ENCODE measurements at places on chromosomes 2 and 18.

- DNase-seq = no peak
These were observed 10.5 kb downstream of the MAP3K2 start for GRCh38 chr2:127377262-127377661.

DNA sequence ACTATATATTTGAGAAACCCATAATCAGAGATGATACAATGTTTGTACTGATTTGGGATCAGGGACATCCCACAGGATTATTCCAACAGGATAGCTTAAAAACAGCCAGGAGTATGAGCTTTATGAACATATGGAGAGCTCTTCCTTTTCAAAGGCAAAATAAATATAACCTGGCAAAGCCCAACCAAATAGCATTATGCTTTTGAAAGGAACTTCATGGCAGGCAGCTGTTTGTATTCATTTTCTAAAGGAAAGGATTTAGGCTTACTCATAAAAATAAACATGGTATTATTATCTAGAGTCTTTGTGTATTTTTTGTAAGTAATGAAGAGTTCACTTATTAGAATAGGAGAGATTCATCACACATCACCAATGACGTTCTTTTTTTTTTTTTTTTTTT lies 44.4 kb downstream of the CCDC195 start:
- no peak for DNase-seq

GRCh38 chr2:191463790-191464189 lies 214.1 kb upstream of the NABP1 start:
- no peak for DNase-seq

DNA sequence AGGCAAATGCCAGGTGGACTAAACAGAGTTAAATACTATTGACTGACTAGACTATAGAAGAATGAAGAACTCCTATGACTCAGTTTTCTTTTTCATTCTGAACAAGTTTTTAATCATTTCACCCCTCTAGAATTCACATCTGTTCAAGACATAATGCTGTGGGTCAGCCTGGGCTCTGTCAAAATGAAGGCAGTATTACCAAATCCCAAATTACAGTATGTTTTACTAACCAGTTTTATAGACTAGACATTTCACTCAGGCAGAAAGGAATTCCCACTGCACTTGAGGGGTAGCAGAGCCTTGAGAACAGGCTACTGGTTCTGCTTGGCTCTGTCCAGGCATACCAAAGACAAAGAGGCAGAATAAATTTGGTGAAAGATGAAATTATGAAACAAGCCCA lies 511.7 kb downstream of the EPHA4 start:
- no peak for DNase-seq

- DNase-seq = no peak
These were observed 226.3 kb downstream of the NBAS start for GRCh38 chr2:15334644-15335326.

DNA sequence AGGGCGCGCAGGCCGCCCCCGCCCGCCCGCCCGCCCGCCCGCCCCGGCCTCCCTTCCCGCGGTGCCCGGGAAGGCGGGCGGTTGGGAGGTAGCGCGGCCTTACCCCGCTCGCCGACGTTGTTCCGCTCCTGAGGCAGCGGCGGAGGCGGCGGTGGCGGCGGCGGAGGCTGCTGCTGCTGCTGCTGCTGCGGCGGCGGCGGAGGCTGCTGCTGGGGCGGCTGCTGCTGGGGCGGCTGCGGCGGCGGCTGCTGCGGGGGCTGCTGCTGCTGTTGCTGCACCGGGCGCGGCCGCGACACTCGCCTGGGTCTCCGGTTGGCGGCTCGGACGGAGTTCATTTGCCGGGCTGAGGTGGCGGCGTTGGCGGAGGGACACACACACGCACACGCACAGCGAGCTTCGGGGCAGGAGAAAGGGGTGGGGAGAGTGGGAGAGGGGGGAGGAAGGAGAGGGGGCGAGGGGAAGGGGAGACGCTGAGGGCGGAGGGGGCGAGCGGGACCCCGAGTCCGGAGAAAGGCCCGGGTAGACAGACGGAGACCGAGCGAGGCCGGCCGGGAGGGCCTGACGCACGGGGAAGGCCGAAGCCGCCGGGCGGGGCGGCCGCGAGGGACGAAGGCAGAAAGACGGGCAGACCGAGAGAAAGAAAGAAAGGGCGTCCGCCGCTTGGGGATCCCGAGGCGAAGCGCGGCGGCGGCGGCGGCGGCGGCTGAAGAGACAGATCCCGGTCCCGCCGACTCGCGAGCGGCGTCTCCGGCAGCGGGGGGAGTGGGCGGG lies 727 bp downstream of the FBXO11 start:
- peak; percentile 12 for DNase-seq

- no peak for DNase-seq
These were observed 479.7 kb upstream of the ID2 start for GRCh38 chr2:8202132-8202531.

DNA sequence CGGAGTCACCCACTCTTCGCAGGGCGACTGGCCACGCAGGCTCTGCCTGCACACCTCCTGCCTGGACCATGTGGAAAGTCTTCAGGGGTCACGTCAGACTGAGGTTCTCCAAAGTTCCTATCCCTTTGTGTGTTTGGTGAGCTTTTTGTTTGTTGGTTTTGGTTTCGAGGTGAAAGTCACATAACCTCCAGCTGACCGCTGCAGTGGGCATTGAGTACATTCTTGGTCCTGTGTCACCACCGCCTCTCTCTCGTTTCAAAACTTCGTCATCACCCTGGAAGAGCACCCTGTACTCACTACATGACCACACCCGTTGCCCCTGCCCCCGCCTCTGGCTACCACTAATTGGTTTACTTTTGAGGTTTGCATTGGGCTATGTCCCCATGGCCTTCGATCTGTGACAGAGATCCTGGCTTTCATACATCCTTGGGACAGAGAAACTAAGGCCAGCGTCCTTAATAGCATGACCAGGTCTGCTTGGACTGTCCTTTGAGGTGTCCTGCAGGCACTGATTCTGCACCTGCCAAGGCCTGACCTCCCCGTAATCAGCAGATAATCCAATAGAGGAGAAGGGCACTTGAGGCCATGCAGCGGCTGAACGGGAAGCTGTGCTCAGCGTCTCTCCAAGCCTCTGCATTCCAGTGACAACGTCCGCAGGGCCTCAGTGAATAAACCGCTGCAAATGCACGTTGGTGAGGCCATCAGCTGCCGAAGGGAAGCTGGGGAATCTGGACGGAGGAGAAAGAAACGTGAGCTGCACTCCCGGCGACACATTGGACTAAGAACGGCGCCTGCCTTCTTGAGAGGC lies 46.8 kb downstream of the SH3BP4 start:
- no peak for DNase-seq

- no peak for DNase-seq
These were observed 138.7 kb downstream of the CERS6 start for GRCh38 chr2:168594778-168595177.

GRCh38 chr2:34029073-34029472 lies 430.0 kb upstream of the FAM98A start:
- DNase-seq = no peak

DNA sequence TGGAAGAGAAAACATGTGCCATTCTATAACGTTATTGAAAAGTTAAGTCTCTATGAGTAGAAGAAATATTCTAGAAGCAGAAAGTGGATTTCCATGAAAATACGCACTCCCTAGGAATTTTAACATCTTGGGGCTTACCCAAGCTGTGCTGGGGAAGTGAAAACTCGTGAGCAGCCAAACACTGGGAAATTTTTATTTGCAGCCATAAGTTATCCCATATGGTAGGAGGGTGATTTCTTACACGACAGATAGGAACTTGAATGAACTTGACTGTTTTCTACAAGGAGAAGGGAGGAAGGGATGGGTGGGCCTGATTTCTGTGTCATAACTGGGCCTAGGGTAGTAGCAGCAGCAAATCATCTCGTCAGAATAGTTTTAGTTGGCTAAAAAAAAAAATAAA lies 272.6 kb downstream of the ETAA1 start:
- DNase-seq = no peak

DNA sequence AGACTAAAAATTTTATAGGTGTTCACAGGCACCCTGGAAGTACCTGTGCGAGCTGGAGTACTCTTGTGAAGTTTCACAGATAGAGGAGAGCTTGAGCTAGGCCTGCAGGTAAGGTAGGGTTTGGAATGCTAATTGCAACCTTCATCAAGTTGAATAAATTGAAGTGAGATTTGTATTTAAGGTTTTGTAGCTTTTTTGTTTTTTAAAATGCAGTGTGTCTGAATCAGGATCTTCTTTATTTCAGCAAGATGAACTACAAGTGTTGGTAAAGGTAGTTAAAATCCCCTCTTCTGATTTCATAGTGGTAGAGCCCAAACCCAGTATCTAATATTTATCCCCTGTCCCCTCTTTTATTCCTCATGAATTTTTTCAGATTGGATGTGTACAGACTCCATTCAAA lies 45.5 kb downstream of the MGAT5 start:
- no peak for DNase-seq

DNA sequence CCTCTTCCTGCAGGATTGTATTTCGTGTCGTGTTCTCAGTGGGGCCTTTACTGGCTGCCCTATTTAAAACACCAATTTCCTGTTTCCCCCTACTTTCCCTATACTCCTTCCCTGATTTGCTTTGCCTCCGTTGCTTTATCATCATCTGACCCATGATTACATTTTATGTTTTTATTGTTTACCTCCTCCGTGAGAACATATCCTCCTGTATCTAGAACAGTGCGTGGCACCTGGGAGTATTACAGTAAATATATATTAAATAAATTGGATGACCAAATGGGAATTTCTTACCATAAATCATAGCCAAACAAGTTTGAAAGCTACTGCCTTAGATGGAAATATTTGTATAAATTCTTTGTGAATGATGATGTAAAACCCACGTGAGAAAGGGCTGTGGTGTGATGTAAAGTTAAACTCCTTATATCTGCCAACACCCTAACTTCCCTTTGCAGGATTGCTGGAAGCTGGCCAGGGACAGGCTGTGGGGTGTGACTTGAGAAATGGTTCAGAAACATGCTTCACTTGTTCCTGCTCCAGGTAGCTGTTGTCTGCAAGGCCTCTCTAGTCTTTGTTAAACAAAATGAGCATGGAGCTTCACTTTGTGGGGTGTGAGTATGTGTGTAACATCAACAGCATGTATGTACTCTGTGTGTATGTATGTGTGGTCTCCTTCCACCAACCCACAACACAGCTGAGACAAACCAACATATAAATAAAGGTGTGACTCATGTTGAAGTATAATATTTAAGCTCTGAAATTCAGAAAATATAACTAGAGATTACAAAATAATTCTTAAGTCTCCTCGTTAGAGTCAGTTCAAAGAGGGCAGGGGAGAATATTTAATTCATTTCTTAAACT lies 40.3 kb downstream of the LHCGR start:
- DNase-seq = no peak

DNA sequence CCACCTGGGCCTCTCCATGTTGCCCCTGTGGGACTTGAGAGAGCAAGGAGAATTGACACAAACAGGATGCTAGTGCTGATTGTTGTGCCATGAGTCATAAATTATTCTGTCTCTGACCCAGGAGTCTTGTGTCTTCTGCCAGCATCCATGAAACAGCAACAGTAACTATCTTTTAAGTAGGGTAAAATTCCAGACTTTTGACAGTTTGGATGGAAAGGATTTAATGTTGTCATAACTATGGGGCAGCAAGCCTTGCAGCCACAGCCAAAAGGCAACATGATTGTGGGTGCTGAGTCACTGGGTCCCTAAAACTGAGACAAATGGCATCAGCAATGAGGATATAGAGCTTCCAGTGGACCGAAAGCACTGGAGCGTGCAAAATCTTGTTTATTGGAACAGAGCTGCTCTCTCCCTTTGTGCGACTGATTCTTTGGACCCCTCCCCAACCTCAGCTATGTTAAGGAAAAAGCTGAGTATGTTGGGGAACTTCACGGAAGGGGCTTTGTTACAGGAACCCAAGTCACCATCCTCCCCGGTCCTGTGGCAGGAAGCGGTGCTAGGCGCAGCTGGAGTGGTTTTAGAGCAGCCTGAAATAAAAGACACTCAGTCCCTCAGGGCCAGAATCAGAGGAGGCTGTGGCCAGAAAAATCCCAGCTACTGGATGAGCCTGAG lies 9.6 kb upstream of the ITPRIPL1 start:
- DNase-seq = no peak
